ENCODE measurements at places on chromosomes 12 and 14.

GRCh38 chr14:91078095-91078737 lies 17.8 kb upstream of the RPS6KA5 start:
- no peak for DNase-seq

- no peak for DNase-seq
Observed at GRCh38 chr14:50812856-50813543, 18.0 kb downstream of the NIN start.

GRCh38 chr12:56749853-56750252 lies 2.3 kb downstream of the PRIM1 start:
- no peak for DNase-seq

GRCh38 chr14:64953310-64953654 lies 10.7 kb upstream of the GPX2 start:
- no peak for DNase-seq

GRCh38 chr12:39102474-39103209 lies 197.3 kb upstream of the CPNE8 start:
- DNase-seq = no peak

GRCh38 chr12:62191491-62192179 lies 68.6 kb upstream of the USP15 start:
- no peak for DNase-seq

- DNase-seq = no peak
Observed at GRCh38 chr12:130336723-130337487, 782 bp upstream of the PIWIL1 start.

- no peak for DNase-seq
Observed at GRCh38 chr12:82015623-82016347, 256.6 kb upstream of the PPFIA2 start.

- no peak for DNase-seq
Observed at GRCh38 chr12:52203079-52203921, 11.5 kb upstream of the KRT80 start.

DNA sequence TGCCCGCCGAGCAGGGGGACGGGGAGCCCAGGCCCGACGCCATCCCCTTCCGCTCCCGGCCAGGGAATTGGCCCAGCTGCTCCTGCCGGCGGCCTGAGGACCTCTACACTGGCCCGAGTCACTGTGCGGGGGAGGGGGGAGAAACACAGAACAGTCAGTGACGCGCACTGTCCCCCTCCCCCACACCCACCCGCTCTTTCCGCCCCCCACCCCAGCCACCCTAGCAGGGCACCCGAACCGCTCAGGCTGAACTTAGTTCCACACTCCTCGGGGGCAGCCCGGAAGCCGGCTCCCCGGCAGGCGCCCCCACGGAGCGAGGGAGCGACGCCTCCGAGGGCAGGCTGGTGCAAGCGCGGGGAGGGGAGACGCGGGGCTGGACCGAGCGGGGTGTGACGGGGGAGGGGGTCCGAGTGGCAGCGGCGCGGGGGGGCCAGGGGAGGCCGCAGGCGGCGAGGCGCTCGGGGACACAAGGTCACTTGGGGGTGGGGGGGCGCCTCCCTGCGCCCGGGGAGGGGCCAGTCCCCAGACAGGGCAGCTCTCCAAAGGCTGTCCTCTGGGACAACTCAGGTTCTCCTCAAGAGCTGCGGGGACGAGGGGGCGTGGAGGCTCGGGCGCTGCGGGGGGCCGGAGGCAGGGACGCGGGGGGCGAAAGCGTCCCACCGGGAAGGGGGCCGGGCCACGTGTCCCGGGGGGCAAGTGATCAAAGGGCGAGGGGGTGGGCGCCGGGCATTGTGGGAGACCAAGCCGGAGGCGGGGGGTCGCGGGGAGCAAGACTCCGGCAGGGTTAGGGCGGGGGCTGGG lies 648 bp downstream of the CHD4 start:
- no peak for DNase-seq

DNA sequence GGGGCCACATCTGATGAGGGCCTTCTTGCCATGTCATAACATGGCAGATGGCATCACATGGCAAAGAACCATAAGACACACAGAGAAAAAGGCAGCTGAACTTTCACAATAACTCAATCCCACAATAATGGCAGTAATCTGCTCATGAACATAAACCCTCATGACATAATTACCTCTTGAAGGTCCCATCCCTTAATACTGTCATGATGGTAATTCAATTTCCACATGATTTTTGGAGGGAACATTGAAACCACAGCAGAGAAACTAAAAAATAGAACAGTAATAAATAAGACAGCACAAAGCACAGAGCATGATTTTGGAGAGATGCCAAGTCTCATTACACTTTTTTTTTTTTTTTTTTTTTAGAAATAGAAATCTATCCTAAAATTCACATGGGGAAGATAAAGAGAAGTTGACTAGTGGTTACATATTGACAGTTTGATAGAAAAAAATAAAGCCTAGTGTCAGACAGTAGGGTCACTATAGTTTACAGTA lies 61.8 kb upstream of the ATF7IP start:
- DNase-seq = no peak

- DNase-seq = peak; percentile 51
Observed at GRCh38 chr14:53151523-53152183, 1.5 kb downstream of the DDHD1 start.

- DNase-seq = no peak
Observed at GRCh38 chr12:62003701-62004100, 256.5 kb upstream of the USP15 start.

DNA sequence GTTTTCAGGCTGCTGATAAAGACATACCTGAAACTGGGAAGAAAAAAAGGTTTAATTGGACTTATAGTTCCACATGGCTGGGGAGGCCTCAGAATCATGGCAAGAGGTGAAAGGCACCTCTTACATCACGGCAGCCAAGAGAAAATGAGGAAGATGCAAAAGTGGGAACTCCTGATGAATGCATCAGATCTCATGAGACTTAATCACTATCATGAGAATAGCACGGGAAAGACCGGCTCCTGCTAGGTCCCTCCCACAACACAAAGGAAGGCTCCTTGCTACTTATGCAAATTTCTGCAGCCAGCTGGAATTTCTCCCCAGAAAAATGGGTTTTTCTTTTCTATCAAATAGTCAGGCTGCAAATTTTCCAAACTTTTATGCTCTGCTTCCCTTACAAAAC lies 174.1 kb upstream of the RMST start:
- DNase-seq = no peak

DNA sequence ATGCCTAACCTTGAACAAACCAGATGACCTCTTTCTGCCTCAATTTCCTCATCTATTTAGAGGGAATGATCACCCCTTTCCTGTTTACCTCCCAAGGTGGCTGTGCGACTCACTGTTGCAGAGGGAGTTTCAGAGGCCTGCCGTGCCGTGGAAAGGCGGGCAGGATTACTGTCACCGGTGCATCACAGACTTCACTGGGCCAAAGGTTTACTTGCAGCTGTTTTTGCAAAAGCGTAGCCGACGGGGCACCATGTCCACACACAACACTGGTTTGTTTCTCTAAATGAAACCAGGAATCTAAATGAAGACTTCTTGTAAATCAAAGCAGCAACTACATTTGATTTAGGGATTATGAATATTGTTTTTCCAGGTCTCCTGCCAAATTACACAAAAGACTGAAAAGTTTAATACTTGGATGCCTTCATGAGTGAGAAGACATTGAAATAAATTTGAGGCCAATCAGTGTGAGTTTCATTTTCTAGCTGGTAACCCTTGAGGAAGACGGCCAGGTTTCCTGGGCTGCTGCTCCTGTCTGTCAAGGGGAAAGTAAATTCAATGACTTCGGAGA lies 696.1 kb upstream of the TMEM132C start:
- no peak for DNase-seq

DNA sequence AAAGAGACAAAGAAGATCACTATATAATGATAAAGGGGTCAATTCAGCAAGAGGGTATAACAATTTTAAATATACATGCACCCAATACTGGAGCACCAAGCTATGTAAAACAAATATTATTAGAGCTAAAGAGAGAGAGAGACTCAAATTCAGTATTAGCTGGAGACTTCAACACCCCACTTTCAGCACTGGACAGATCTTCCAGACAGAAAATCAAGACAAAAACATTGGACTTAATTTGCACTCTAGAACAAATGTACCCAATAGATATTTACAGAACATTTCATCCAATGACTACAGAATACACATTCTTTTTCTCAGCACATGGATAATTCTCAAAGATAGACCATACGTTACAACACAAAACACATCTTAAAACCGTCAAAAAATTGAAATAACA lies 81.0 kb downstream of the KLHL28 start:
- no peak for DNase-seq

- peak; percentile 63 for DNase-seq
Observed at GRCh38 chr12:105083551-105084105, 630 bp downstream of the ALDH1L2 start.

DNA sequence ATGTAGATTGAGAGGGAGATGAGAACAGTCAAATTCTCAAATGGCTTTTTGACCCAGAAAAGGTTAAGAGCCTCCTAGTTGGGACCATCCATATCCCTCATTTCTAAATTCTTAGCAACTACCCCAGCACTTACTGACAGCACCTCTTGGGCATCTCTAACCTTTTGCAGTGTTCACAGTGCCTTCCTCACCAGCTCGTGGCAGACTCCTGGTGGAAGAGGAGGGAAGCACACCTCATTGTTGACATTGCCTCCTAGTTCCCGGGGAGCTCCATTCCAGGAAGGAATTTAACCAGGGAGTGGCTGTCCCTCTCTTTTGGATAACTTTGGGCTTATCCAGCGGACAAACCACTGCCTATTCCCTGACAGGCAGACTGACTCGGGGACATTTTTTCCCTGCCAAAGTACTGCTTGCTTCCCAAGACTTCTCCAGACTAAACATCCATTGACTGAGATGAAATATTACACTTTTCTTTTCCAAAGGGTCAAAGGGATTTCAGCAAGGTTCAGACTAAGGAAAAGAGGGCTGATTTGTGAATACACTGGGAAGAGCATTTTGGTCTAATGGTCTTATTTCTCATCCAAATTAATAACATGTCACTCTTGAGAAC lies 9.0 kb upstream of the OR6J1 start:
- no peak for DNase-seq

DNA sequence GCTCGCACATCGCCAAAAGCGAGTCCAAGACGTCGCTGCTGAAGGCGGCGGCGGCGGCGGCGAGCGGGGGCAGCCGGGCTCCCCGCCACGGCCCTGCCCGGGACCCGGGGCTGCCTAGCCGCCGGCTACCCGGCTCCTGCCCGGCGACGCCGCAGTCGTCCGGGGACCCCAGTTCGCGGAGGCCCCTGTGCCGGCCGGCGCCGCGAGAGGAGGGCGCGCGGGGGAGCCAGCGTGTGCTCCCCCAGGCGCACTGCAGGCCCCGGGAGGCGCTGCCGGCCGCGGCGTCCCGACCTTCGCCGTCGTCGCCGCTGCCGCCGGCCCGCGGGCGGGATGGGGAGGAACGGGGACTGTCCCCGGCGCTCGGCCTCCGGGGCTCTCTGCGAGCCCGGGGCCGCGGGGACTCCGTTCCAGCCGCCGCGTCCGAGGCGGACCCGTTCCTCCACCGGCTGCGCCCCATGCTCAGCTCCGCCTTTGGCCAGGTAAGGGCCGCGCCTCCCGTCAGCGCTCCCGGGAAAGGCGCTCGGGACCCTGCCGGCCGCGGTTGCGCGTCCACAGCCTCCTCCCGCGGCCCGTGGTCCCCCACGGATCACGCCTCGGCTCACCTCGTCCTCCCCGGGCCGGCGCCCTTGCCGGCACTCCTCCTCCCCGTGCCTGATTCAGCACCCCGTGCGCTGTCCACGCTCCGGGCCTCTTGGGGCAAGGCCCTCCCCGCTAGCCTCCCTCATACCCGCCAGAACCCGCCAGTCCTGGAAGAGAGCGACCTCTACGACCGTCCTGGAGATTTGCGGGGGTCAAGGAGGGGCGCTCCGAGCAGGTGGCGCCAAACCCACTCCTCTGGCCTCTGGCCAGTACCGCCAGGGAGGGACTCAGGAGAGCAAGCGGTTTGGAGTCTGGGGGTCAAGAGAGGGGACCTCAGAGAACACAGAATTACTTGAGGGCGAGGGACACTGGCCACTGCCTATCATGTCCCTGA lies 721 bp downstream of the CABP1 start:
- DNase-seq = no peak

GRCh38 chr12:16325426-16325825 lies 22.0 kb upstream of the MGST1 start:
- DNase-seq = no peak

GRCh38 chr12:104131609-104132008 lies 6.4 kb downstream of the NFYB start:
- DNase-seq = no peak

DNA sequence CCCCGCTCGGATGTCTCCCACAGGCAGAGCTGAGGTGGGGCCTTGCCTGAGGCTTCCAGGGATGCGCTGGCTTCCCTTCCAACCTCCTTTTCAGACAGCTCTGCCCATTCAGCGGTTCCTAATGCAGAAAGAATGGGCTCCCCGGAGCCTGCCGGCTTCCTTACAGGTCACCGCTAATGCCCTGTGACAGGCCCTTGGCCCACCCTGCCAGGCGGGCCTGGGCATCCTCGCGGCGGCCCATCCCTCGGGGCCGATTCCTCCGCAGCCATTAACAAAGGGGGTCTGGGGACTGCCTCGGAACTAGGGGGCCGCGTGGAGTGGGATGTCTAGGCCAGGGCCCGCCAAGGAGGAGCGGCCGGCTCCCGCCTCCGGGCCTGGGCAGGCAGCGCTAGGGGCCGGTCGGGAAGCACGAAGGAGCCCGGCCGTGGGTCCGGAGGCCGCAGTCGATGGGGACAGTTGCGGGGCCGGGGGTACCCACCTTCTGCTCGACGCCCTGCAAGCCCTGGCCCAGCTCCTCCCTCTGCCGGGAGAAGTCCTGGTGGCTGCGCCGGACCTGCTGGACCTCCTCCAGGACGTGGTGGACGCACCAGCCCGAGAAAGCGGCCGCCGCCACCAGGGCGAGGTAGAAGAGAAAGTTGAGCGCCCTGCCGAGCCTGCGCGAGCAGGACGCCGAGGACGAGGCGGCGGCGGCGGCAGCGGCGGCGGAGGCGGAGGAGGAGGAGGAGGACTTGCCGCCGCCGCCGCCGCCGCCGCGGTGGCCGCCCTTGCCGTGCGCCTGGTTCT lies 738 bp downstream of the CKAP4 start:
- DNase-seq = no peak

DNA sequence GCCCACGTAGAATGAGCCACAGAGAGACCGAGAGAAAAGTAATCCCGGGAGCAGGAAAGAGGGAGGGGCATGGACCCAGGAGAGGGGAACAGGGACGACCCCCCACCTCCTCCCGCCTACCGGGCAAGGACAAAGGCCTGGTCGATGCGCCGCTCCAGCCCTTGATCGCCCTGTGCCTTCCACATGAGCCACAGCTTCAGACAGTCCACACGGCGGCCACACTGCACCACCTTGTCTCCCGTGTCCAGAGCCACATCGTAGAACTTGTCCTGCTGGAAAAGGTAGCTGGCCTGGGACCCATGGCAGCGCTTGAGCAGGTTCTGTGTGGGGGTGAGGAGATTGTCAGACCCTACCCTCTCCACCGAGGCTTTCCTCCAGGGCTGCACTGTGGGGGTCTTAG lies 20.5 kb upstream of the ZNF740 start:
- DNase-seq = no peak

Measured in DMS79 (cell line).